ENCODE measurements at places on chromosomes 4 and X.
A peak's percentile ranks its signal among the peaks of the same experiment; 100 is the strongest.

DNA sequence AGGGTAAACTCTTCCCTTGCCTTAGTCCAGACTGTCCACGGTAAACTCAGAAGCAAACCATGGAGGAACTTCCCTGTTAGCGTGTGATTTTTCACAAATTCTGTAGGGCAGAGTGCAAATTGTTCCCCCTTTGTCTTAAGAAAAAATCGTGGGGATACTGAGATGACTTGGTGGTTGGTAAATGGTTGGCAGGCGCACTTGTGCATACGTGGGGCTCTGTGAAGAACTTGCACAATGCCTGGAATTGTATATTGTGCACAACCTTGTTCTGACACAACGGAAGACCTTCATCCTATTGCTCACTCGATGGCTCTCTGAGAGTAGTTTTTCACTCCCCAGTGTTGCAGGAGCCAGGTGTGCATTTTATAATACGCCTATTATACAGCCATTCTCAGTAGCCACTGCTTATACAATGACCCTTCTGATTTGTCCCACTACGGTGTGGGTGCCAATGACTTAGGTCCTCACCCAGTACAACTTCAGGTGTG is 150.0 kb downstream of the SPRY1 start:
- no peak for DNase-seq

DNA sequence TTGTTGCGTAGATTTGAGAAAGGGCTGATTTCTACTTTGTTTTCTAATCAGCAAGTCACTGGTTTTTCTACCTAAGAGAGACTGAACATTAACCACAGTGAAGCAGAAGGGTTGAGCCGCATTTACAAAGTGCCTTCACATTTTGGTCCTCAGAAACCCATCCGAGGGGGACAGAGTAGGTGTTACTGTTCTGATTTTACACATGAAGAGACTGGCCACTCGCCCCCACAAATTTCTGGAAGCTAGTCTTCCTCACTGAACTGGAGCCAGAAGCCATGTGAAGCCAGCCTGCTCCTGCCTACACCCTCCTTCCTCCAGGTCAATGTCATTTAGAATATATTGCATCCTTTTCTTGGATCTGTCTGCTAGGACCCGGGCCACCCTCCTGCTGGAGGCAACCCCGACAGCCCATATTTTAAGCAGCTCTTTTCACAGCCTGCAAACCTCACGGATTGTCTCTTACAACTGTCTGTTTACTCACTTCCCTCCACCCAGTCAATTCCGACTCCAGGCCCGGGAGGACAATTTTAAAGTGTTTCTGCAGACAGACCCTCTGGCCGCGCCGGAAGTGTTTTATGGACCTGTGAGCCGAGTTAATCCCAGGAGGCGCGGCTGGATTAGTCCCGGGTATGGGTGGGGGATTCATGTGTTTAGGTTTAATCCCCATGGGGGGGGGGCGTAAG is 73.2 kb upstream of the BCOR start:
- peak; percentile 45 for DNase-seq

DNA sequence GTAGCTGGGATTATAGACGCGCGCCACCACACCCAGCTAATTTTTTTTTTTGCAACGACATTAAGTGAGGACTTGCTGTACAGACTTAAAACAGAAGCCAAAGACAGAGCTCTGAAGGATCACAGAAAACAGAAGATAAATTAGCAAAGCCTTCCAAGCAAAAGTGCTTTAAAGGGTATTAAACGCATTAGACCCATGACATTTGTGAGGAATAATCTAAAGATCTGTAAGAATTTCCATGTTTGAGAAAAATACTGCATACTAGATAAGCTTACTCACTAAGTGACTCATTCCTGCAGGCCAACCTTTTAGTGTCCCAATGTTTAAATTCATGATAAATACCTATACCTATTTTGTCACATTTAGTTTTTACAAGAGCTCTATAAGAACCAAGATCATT is 27.4 kb downstream of the SMARCA1 start:
- DNase-seq = no peak

DNA sequence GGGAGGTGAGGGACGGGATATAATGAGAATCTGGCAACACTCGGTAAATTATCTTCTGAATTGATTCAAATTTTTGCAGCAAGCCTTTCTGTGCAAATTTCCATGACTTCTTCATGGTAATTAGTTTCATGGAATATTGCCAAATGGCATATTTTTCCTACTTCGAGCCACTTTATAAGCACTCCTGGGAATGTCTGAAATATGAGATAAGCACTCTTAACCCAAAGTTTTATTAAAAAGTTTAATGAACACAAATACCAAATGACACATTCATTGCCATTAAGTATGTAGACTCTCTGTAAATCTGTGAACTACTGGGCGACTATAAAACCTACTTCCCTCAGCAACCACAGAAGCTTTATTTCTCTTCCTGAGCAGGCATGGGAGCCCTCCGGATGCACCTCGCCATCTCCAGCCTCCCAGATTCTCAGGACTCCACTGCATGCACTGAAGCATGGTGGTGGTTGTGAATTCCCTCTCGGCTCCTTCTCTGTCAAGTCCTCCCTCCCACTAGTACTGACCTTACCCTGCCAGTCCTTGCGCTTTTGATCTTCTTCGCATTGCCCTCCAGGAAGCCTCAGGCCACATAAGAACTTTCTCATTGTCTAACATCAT is 154.4 kb upstream of the RPL34 start:
- DNase-seq = no peak

GRCh38 chrX:138411048-138411447 is 300.5 kb downstream of the FGF13 start:
- DNase-seq = no peak

DNA sequence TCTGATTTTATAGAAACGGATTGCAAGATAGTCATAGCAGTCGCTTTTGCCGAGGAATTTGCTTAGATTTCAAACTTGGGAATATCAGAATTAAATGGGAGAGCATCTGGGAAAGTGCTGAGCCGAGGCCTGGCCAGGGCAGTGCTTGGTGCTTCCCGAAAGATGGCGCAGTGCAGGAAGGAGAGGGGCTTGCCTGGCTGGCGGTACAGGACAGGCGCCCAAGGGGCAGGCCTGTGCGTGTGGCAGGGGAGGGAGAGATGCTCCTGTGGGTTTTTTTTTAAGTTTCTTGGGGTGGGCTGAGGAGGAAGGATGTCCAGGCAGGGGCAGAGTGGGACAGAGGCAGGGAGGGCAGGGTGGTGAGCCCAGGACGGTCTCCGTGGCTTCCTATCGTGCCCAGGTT is 241.1 kb downstream of the AFAP1 start:
- no peak for DNase-seq

DNA sequence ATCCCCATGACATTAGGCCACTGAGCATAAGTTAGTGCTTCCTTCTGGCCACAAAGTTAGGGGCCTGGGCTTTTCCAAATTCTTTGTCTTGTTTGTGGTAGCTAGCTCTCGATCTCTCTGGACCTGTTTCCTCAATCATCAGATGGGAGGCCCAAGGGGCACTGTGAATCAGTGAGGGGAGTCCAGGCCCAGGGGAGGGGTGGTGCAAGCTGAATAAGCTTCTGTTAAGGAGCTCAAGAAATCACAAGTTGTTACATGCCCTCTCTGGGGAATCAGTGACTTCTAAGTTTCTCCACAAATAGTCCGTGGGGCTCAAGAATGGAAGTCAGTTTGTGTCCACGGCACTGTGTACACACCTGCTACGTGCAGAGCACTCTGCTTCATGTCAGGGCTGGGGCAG is 15.1 kb downstream of the AWAT2 start:
- DNase-seq = no peak

GRCh38 chr4:26786916-26787315 is 73.7 kb upstream of the STIM2 start:
- no peak for DNase-seq

- peak; percentile 3 for DNase-seq
These were observed 465.8 kb downstream of the NAF1 start for GRCh38 chr4:162700815-162701361.

- peak; percentile 68 for DNase-seq
These were observed 45.5 kb downstream of the SRPX start for GRCh38 chrX:38175139-38175538.

DNA sequence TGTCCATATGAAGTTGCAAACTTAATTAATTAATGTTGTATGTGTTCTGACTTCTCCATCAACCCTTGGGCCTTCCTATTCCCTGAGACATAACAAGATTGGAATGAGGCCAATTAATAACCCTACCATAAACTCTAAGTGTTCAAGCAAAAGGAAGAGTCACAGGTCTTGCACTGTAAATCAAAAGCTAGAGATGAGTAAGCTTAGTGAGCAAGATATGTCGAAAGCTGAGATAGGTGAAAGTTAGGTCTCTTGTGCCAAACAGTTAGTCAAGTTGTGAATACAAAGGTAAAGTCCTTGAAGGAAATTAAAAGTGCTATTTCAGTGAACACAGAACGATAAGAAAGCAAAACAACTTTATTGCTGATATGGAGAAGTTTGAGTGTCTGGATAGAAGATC is 58.2 kb upstream of the GPRIN3 start:
- peak; percentile 29 for DNase-seq

- DNase-seq = no peak
These were observed 14.1 kb upstream of the TMEM131L start for GRCh38 chr4:153451911-153452657.

DNA sequence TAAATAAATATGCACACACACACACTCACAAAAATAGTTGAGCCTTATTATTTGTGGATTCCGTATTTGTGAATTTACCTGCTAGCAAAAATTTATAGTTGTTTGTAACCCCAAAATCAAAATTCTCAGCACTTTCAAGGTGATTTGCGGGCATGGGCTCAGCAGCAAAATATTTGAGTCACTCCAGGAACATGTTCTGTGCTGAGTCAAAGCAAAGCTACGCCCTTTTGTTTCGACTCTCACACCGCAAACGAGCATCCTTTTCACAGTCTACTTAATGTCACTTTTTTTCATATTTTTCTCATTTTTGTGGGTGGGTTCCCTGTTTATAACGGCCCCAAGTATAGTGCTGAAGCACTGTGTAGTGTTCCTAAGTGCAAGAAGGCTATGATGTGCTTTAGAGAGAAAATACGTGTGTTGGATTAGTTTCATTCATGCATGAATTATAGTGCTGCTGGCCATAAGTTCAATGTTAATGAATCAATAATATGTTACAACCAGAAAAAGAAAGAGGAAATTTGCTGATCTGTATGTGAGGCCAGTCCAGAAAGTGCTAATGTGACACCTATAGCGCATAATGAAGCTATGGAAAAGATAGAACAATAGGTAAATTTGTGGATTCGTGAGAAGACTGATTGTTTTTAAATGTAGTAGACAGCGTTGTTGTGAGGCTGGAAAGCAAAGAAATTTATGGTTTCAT is 723.2 kb upstream of the AGA start:
- DNase-seq = peak; percentile 2

All from RKO (cell line).